T-helper 2 cell (primary cell): ENCODE measurements at places on chromosomes 7 and 10.

DNA sequence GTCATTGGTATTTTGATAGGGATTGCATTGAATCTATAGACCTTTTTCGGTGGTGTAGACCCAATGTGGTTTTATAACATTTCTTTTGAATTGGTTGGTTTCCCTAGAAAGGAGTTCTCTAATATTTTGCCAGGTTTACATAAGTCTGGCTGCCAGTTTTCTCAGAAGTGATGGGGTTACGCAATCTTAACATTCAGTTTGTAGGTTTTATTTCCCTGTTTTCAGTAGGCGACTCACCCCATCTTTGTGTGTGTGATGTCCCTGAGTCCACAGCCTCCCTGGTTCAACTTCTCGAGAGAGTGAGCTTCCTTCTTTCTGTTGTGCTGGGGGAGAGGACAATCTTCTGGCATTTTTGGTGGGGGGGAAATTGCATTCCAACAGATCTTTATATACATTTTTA lies 9.6 kb upstream of the KIF5B start:
- DNase-seq = no peak

DNA sequence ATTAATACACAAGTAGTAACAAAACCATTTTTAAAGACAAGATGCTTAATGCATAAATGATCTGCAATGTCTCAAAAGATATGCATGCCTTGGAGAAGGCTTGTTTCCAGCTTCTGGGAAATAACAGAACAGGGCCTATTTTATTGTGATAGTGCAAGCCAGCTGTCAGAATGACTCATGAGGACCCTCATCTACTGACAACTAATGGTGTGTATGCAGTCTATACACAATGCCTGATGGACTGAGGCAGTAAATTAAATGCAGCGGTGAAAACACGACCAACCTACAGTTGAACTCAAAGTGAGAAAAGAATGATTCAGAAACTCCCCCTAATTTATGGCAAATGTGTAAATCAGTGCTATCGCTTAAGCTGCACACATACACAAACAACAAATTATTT lies 46.3 kb downstream of the VPS41 start:
- no peak for DNase-seq

GRCh38 chr10:59709395-59710125 lies at the start of gene SLC16A9:
TSS of gene SLC16A9 (minus strand) at chr10:59709850. CDS start at chr10:59684291, 25,559 bp downstream.
- no peak for DNase-seq

DNA sequence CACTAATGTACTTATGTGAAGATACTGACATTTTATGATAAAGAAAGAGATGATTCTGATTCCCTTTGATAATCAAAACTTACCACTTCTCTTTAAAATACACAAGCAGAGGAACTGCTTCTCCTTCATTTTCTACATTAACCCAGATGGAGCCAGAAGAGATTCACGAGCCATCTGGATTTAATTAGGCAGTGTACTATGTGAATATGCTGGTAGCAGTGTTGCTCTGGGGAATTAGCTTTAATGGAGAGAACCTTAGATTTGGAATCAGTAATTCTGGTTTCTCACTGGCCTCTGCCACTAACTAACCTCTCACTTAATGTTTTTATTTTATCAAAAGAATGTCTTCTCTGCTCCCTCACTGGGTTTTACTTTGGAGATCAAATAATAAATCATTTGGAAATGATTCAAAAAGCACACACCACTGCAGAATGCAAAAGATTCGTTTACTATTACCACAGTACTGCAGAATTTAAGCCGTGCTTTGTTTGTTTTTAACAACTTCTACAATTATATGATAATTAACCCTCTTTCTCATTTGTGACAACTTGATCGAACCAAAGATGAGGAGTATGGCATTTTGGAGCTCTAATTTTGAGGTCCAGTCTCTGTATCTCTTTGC lies 77.5 kb upstream of the PHYHIPL start:
- no peak for DNase-seq

- peak; percentile 72 for DNase-seq
These were observed 6.0 kb upstream of the REEP3 start for GRCh38 chr10:63515002-63515763.

DNA sequence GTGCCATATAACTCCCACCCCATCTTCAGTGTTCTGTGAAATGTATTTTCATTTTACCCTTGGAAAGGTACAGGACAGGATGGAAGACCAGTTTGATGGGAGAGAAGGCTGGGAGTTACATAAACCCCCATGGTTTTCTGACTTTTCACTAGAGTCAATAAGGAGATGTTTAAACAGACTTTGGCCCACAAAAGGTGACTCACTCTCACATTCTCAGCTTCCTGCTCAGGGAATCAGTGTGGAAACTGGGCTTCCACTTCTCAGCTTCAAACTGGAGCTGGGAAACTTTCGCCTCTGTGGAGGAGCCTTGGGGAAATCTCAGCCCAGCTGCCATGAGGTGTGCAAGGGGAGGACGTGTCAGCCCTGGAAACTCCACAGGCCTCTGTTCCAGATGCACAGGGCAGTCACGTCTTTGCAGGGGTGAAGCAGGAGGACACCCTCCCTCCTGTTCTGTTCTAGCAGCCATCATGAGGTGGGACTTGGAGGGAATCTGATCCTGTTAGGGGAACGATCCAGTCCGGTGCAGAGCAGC lies 560.5 kb upstream of the GALNT17 start:
- DNase-seq = no peak

DNA sequence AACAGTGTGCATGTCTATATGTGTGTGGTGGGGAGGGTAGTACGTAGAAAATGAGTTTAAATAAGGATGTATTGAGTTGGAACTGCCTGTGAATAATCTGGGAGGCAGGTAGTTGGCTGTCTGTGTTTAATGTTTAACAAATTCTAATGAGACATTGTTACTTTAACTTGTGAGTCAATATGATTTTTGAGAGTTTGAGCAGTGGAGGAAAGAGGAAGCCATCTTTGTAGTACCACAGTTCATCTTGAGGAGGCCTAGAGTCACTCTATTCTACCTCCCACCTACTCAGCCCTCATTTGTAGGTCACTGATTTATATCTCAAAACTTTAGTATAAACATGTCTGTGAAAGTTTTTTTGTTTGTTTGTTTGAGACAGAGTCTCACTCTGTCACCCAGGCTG lies 129.9 kb upstream of the ITGB1 start:
- DNase-seq = no peak

DNA sequence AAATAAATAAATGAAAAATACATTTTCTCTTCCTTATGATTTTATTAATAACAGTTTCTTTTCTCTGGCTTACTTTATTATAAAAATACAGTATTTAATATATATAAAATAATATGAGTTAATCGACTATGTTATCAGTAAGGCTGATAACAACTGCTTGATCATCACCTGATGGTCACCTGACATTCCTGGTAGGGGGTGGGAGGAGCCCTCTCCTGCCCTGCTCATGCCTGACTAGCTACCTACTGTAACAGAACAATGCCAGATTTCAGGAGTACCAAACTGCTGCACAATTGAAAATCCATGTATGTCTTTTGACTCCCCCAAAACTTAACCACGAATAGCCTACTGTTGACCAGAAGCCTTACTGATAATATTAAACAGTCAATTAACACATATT lies 1.3 kb upstream of the APBB1IP start:
- DNase-seq = no peak

- DNase-seq = no peak
These were observed 335.4 kb upstream of the MGMT start for GRCh38 chr10:129131457-129132132.

GRCh38 chr7:90262438-90262837 lies 17.5 kb downstream of the CFAP69 start:
- DNase-seq = no peak

DNA sequence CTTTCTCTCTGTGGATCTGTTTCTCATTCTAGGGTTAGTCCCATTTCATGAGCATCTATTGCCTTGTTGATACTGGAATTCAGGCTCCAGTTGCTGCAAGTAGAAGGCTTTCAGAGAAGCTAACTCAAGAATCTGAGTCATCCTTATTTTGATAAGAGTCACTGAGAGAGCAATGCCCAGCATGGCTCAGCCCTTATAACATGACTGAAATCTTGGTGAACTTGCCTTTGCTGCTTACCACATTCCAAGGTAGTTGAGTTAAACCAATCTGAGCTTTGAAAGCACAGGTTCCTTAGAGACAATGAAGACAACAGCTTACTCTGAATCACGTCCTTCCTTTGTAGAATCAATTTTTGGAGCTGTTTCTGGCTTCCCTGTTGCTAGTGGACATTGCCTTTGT lies 53.6 kb upstream of the CHCHD3 start:
- no peak for DNase-seq

- DNase-seq = no peak
These were observed 99.2 kb downstream of the PDGFA start for GRCh38 chr7:420142-421093.

GRCh38 chr10:20767028-20767427 lies 130.1 kb downstream of the NEBL start:
- no peak for DNase-seq

DNA sequence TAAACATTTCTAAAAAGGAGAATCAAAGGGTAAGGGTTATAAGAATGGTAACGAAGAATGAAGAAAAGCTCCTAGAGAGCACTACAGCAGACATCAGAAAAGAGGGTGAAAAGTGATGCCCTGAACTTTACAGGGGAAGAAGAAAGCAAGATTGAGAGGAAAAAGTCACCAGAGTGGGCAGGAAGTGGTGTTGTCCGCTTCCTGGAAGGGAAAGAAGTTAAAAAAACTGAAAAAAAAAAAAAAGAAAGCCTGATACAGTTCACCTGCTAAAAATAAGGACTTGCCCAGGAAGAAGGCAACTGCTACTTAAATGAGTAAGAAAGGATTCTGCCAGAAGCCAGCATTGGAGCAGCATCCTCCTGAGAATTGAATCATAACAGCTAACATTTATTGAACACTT lies 330.1 kb upstream of the PHF14 start:
- peak; percentile 50 for DNase-seq

GRCh38 chr7:74083928-74084721 lies 521 bp downstream of the LIMK1 start:
- DNase-seq = peak; percentile 66

GRCh38 chr7:92560602-92561001 lies 29.6 kb downstream of the FAM133B start:
- no peak for DNase-seq

DNA sequence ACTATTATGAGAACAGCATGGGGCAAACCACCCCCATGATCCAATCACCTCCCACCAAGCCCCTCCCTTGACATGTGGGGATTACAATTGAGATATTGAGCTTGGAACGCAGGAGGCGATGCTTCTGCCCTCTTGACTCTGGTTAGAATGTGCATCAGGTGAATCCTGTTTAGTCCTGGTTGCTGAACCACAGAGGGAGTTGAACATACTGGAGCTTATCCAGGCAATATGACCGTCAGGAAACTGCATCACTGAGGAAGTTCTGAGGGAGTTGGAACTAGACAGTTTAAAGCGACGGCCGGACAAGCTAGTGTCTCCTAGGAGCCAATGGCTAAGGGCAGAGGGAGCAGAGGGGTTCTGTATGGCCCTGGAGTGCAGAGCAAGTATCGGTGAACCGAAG lies 31.8 kb upstream of the GARS1 start:
- DNase-seq = no peak

- no peak for DNase-seq
These were observed 124.2 kb downstream of the GNAT3 start for GRCh38 chr7:80387634-80388193.

DNA sequence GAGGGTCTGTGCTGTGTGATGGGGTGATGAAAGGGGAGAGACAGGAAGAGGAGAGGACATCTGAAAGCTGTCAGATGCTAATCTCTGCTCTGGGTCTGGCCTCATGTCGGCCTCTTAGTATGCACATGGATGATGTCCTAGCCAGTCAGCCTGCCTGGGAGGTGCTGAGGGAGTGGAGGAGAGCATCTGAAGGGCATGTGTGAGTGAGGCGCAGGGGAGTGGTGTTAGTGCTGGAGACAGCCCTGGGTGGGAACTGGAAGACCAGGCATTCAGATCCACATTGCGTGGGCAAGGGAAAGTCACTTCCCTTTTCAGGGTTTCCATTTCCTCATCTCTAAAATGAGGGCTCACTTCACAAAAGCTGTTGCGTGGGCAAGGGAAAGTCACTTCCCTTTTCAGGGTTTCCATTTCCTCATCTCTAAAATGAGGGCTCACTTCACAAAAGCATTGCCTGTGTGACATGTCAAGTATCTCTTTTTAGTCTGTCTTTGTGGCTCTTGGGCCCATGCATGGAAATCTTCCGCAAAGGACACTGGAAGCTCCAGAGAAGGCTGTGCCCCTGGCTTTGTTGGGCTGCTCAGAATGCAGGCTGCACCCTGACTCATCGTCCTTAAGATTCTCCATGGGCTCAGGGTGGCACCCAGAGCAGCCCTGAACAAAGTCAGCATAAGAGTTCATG lies 10.0 kb downstream of the SFTPD start:
- DNase-seq = no peak

- DNase-seq = no peak
These were observed 65.8 kb upstream of the SEMA3C start for GRCh38 chr7:80984619-80985018.

GRCh38 chr7:28064437-28064836 lies 116.2 kb downstream of the JAZF1 start:
- DNase-seq = no peak

DNA sequence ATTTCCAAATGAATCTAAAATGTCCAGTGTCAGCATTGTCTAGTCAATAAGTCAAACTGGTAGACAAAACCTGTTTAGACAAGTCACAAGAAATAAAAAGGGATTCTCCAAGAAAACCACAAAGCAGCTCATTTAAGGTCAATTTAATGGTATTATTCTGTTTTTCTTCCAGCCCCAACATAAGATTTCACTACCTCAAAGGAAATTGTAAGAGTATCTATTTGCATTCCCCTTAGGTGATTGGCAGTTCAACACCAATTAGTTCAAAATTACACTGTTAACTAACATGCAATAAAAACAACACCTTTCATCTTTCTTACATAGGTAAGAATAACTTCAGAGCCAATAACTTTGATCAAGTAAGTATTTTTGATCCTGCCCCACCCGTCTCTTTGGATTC lies 106.3 kb downstream of the RNF32 start:
- DNase-seq = no peak

- no peak for DNase-seq
These were observed 201.0 kb downstream of the FRMD4A start for GRCh38 chr10:14129770-14130169.
